ENCODE measurements at places on chromosomes 7 and 10. TPM values are rescaled to one million over a fixed set of nuclear protein-coding genes. Genes with fewer than 3 reads are reported as not detected.

SYT15 gene
- total RNA-seq, result 3.5 TPM

MKI67 gene
- total RNA-seq, result 36.9 TPM

DNA sequence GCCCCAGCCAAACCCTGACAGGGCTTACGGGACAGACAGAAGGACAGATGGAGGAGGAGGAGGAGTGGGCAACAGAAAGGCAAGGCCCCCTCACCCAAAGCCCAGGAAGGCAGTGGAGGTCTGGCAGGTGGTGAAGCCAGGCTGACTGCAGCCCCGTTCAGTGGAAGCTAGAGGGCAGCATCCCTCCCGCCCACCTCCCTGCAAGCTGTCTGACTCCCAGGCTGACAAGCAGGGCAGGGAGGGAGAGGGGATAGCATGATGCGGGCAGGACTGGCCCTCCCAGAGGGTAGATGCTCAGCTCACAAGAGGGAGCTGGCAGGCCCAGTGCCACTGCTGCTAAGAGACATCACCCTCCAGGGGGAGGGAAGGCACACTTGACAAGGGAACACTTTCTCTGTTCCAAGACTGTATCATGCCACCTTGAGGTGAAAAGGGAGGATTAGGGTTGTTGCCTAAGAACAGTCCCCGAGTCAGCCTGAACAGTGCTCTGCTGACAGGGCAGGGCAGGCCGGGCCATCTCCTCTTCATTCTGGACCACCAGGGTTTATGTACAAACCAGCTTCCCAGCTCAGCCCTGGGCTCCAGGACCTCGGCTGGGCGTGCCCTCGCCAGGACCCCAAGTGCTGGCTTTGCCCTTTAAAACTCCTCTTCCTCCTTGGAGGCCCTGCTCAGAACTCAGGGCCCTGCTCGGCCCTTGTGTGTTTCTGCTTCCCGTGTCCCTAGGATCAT, 61.8 kb downstream of the RASGEF1A start:
- peak; percentile 42 for DNase-seq

- no peak for DNase-seq
These were observed 51.3 kb upstream of the FRMD4A start for GRCh38 chr10:14382022-14382421.

GRCh38 chr7:50418526-50419290, 31.4 kb downstream of the FIGNL1 start:
- no peak for DNase-seq

NRAP gene
- not detected for total RNA-seq

GRCh38 chr10:92356041-92356440, 65.1 kb downstream of the MARCHF5 start:
- DNase-seq, result no peak

- no peak for DNase-seq
These were observed 146.2 kb upstream of the NFE2L3 start for GRCh38 chr7:26005683-26006410.

GRCh38 chr10:16746856-16747255, 70.4 kb downstream of the RSU1 start:
- DNase-seq, result no peak

DNA sequence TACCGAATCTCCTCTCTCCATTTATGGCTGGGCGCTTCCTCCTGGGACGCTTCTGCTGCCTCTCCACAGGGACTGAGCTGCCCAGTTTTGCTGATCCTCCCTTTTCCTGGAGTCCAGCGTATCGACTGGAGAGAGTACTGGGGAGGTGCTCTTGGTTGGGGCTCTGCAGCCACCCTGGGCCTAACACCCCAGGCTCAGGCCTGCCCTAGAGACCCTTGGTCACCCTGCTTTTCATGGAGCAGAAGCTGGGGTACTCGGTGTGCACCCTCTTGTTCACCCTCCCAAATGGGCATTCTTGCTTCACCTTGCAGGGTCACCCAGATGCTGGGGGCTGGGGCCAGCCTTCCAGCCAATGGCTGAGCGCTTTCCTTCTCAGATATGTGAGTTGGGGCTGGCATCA, 88.8 kb upstream of the RET start:
- no peak for DNase-seq

GRCh38 chr10:4781955-4782354, 44.1 kb upstream of the AKR1E2 start:
- DNase-seq, result no peak

- no peak for DNase-seq
These were observed 538 bp downstream of the TFAM start for GRCh38 chr10:58385784-58386112.

- DNase-seq, result peak; percentile 86
These were observed 66.7 kb upstream of the PDZD8 start for GRCh38 chr10:117441812-117442443.

PRF1 gene
- not detected for total RNA-seq

CUZD1 gene
- 0.35 TPM for total RNA-seq

RPEL1 gene
- total RNA-seq, result not detected

DNA sequence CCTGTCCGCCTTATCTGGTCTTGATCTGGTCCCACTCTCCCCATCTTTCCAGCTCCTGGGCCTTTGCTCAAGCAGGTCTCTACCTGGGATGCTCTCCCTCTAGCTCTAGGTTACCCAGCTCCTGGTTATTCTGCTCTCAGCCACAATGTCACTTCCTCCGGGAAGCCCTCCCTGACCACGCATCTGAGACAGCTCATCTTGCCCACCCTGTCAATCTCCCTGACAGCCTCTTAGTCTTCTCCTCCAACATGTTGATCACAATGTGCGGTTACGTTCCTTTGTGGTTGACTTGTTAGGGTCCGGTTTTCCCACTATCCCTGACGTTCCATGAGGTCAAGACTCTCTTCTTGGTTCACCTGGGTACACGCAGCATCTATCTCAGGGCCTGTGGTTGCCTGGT, 55.6 kb downstream of the GOLGA7B start:
- DNase-seq, result no peak

DNA sequence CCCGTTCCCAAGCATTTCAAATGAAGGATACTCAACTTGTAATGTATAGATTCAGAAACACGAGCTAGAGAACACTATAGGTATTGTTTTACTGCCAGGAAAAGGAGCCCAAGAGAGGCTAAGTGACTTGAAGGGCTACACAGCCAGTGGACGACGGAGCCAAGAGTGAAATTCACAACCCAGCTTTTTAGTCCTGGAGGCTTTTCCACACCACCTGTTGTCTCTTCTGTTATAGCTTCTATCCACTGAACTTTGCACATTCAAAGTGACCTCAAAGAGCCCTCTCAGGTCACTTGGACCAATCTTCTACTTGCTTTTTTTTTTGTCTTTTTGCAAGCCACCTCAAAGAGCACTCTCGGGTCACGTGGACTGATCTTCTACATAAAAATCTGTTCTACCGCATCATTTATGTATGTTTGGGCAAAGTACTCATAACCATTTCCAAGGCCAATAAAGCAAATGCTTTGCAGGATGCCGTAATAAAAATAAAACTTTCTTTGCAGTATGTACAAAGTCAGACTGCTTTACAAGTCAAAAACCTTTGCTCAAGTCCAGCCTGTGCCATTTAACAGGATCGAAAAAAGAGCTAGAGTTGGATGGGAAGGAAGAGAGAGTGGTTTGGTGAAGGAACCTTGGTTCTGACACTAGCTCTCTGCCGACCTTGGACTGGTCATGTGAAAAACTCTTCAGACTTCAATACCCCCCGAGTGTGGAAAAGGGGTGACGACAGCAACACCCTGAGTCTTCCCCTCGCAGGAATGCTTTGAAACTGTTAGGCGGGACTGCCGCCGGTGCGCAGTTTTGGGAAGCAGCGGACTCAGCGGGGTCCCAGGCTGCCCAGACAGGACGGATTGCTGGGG, 821 bp downstream of the SLC35B4 start:
- DNase-seq, result peak; percentile 17

SNCG gene
- total RNA-seq, result 1.9 TPM

GRCh38 chr10:58322072-58322834, 12.6 kb upstream of the UBE2D1 start:
- DNase-seq, result no peak

- peak; percentile 38 for DNase-seq
These were observed 43.9 kb downstream of the IFIT5 start for GRCh38 chr10:89458291-89458690.

DNA sequence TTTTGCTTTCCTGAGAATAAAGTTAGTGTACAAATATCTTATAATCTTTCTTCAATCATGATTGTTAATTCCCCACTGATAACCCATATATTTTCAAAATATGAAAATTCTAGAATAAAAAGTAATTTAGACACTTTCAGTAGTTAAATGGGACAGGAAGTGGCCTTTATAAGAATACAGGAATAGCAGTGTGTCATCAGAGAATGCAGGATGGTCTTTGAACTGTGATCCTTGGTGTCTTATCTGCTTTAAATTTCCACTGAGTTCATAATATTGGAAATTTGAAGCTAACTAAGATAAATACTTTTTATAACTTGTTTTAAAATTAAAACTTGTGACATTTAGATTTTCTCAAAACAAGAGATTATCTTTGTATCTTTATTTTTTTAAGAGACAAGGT, 75.4 kb downstream of the CREM start:
- no peak for DNase-seq

GRCh38 chr10:129258283-129258923, 208.6 kb upstream of the MGMT start:
- DNase-seq, result no peak

DNA sequence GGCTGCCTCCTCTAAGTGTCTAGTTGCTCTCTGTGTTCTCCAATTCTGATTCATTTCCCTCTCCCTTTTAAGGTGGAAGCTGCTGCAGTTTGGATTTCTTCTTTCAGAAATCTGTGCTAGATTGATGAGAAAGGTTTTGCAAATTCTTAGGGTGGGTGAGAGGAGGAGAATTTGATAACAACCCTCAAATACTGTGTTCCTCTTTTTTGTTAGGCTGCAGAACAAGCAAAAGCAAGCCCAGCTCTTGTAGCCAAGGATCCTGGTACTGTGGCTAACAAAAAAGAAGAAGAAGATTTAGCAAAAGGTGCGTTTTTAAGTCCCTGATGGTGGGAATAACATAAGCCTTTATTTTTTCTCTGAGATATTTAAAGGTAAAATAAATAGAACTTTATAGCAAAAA, 49.1 kb downstream of the STAM start:
- DNase-seq, result no peak

GRCh38 chr7:141157138-141157765, 83.4 kb downstream of the TMEM178B start:
- DNase-seq, result no peak

BMPER gene
- 13.1 TPM for total RNA-seq

TUBAL3 gene
- total RNA-seq, result not detected

- DNase-seq, result peak; percentile 28
These were observed 218.9 kb downstream of the DOCK4 start for GRCh38 chr7:111987115-111987826.

SNX10 gene
- total RNA-seq, result not detected

TPST1 gene
- 36.1 TPM for total RNA-seq

NUTM2A gene
- total RNA-seq, result 0.09 TPM
